Myocyte (in vitro differentiated cells): ENCODE measurements at places on chromosomes 12 and 14. TPM values are rescaled to one million over a fixed set of nuclear protein-coding genes. Genes with fewer than 3 reads are reported as not detected.

KRT80 gene
- 46.3 and 68.4 TPM in 2 replicates for total RNA-seq

PDE6H gene
- total RNA-seq = not detected in 2 replicates

WNT1 gene
- not detected in 2 replicates for total RNA-seq

ULK1 gene
- 11.2 and 21.3 TPM in 2 replicates for total RNA-seq

SCN8A gene
- 7.4 and 13.7 TPM in 2 replicates for total RNA-seq

DNA sequence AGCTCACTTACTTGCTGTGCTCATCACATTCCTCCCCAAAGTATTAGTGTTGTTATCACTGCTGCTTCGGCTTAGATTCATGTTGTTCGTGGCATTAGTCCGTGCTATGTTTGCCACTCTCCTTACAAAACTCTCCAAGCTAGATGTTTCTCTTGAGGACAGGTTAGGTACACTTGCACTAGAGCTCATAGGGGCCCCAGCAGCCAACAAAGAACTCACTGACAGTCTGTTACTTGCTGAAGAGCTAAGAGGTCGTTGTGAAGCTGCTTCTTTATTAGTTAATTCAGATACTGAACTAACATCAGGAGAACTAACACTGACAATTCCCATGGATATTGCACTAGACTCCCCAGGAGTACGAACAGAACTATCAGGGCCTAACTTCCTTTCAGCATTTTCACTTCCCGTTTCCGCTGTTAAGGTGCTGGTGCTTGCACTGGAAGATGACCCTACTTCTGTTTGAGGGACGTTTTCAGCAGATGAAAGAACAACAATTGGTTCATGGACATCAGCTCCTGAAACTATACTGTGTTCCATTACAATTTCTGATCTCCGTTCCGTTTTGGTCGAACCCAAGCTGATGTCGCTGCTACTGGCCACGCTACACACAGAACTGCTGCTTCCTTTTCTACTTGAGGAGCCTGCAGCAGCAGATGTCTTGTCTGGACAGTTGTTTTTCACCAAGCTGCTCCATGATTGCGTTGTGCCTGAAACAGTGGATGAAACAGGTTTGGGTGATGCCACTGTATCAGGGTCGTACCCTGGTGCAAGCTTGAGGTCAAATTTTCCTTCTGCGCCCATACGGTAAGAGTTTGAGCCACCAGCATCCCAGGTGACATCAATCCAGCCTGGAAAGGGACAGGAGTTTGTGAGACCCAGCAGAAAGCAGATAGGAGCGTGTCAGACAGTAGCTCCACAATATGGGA lies 78.7 kb downstream of the HECTD1 start:
- no peak for DNase-seq

DNA sequence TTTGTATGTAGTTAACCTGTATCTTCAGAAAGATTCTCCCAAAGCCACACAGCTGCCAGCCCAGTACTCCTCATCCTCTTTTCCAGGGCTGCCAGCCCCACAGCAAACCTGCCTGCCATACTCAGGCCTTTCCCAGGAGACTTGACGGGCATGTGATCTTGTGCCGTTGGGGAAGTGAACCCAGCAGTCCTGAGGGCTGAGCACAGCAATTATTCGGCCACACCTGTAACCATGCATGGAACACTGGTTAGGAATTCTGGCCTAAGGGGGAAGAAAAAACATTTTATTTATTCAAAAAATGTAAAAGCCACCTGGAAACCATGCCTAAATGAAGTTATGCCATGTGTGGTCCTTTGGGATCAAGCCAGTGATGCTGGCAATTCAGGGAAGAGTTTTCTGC lies 145.3 kb downstream of the GRIN2B start:
- DNase-seq = no peak

GRCh38 chr12:81245907-81246570 lies 168.2 kb downstream of the ACSS3 start:
- no peak for DNase-seq

DNA sequence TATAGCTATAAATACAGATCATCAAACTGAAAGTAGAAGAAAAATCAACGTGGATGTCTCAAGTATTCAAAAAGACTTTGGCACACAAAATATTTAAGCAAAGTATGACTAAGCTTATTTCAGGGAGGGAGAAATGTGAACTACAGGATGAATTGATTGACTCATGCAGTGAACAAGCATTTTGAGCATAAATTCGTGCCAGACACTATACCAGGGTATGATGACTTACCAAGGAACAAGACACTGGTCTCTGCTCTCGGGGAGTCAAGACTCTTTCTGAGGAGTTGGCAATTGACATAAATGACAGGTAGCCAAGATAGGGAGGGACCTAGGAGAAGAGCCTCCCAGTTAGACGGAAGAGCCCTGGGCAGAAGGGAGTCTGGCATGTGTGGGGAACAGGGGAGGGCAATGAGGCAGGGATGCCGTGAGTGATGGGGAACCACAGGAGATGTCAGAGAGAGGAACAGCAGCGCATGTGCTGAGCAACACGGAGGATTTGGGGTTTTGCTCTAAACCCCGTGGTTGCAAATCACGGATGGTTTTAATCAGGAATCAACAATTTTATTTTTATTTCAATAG lies 115.2 kb downstream of the TMEM132D start:
- no peak for DNase-seq

GRCh38 chr12:102548543-102548942 lies 68.2 kb upstream of the IGF1 start:
- no peak for DNase-seq

DNA sequence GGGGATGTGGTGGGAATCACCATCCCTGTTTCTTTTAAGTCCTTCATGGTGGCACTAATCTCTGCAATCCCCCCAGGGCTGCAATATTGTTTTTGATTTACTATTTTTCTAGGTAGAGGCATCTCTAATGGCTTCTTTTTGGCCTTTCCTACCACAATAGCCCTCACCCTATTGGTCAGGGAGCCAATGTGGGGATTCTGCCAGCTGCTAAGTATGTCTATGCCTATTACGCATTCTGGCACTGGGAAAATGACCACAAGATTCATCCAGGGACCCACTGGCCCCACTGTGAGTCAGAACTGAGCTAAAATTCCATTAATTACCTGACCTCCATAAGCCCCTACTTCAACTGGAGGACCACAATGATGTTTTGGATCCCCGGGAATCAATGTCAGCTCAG lies 15.9 kb upstream of the GLIPR1L2 start:
- DNase-seq = no peak

DNA sequence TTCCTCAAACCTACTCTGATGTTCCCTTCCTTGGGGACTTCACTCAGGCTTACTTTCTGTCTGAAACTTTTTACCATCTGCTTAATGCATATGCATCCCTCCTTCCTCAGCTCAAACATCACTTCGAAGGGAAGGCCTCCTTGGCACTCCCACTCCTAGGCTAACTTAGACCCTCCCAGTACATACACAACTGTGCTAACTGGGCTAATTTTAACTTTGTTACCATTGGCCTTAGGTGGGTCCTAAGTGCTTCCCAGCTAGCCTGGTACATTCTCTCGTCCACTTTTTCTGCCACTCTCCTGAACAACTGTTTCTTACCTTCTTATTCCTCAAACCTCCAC lies 3.8 kb downstream of the EEF1AKMT3 start:
- DNase-seq = no peak

GRCh38 chr14:103522649-103523574 lies at the start of gene CKB:
TSS of gene CKB (minus strand) at chr14:103522830. CDS start at chr14:103522493, 337 bp downstream.
- peak; percentile 73 for DNase-seq

DNA sequence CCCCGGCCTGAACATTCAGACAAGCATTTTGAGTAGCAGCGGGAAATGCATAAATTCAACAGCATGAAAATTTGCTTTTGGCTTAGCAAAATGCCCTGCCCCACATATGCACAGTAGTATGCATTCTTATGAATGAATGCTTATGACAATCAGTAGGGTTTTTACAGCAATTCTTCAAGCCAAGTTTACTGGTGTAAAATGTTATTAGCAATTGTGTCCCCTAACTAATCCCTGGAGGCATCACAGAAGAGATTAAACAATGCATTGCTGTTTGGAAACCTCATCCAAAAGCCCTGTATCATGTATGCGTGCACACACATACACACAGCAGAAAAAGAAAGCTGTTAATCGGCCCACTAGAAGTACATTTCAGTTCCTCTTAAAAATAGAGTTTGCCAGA lies 406.5 kb downstream of the LRIG3 start:
- DNase-seq = no peak
